ENCODE measurements at places on chromosomes 7 and 10. TPM values are rescaled to one million over a fixed set of nuclear protein-coding genes. Genes with fewer than 3 reads are reported as not detected.

GRCh38 chr7:7651479-7651878 lies 10.9 kb downstream of the UMAD1 start:
- no peak for DNase-seq

DNA sequence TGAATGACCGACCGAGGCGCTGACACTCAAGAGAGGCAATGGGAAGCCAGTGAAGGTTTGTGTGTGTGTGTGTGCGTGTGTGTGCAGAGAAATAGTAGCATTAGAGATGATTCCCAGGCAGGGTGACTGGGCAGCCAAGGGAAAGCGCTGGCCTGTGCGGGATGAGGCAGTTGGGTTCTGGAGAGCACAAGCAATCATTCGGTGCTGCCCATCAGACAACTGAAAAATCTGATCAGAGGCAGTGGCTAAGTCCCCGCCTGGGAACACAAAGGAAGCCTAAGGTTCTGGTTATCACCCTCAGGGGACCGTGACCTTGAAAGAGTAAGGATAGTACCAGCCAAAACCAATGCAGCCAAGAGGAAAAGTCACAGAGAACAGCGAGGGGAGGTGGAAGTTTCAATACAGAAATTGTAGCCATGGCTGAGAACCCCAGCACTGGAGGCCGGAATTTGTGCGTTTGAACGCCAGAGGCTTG lies 868 bp upstream of the PDCD4 start:
- no peak for DNase-seq

- DNase-seq = no peak
Measured at GRCh38 chr7:74033372-74034311, 5.7 kb downstream of the ELN start.

- no peak for DNase-seq
Measured at GRCh38 chr10:110842326-110842904, 29.3 kb upstream of the PDCD4 start.

NME8 gene
- 0.14 TPM for total RNA-seq

CALHM1 gene
- 0.93 TPM for total RNA-seq

PRKCQ gene
- 27.5 TPM for total RNA-seq
